ENCODE measurements at places on chromosomes 2 and 18. TPM values are rescaled to one million over a fixed set of nuclear protein-coding genes. Genes with fewer than 3 reads are reported as not detected.

EPG5 gene
- total RNA-seq, result 10.2 TPM

ARHGAP28 gene
- 3.6 TPM for total RNA-seq

APCDD1 gene
- not detected for total RNA-seq

AAK1 gene
- total RNA-seq, result 44.7 TPM

RTP5 gene
- total RNA-seq, result not detected

LAMA3 gene
- total RNA-seq, result 12.6 TPM

FBLN7 gene
- 4.4 TPM for total RNA-seq

MC4R gene
- not detected for total RNA-seq

FIGN gene
- total RNA-seq, result 0.31 TPM

LYG2 gene
- total RNA-seq, result not detected

ANKRD62 gene
- not detected for total RNA-seq

KLHL41 gene
- total RNA-seq, result 0.13 TPM

TACR1 gene
- total RNA-seq, result not detected

SIX3 gene
- total RNA-seq, result not detected

TM4SF20 gene
- total RNA-seq, result not detected

TWSG1 gene
- 67.2 TPM for total RNA-seq

FAM237A gene
- not detected for total RNA-seq

RNF125 gene
- 4.8 TPM for total RNA-seq

CD302 gene
- 11.6 TPM for total RNA-seq

CLIP4 gene
- 26.7 TPM for total RNA-seq

CAPN14 gene
- total RNA-seq, result 0.13 TPM

SPP2 gene
- not detected for total RNA-seq

ATG16L1 gene
- total RNA-seq, result 47.1 TPM

PKP4 gene
- 72.0 TPM for total RNA-seq

RAX gene
- total RNA-seq, result not detected

FOXI3 gene
- not detected for total RNA-seq

BMP10 gene
- not detected for total RNA-seq

SP5 gene
- not detected for total RNA-seq

RAPGEF4 gene
- total RNA-seq, result 11.8 TPM
